Osteoblast (primary cell): ENCODE measurements at places on chromosomes 6 and 20. TPM values are rescaled to one million over a fixed set of nuclear protein-coding genes. Genes with fewer than 3 reads are reported as not detected.
A peak's percentile ranks its signal among the peaks of the same experiment; 100 is the strongest.

ISM1 gene
- 4.0 and 8.3 TPM in 2 replicates for total RNA-seq

SLC25A27 gene
- 9.4 and 10.5 TPM in 2 replicates for total RNA-seq

DNA sequence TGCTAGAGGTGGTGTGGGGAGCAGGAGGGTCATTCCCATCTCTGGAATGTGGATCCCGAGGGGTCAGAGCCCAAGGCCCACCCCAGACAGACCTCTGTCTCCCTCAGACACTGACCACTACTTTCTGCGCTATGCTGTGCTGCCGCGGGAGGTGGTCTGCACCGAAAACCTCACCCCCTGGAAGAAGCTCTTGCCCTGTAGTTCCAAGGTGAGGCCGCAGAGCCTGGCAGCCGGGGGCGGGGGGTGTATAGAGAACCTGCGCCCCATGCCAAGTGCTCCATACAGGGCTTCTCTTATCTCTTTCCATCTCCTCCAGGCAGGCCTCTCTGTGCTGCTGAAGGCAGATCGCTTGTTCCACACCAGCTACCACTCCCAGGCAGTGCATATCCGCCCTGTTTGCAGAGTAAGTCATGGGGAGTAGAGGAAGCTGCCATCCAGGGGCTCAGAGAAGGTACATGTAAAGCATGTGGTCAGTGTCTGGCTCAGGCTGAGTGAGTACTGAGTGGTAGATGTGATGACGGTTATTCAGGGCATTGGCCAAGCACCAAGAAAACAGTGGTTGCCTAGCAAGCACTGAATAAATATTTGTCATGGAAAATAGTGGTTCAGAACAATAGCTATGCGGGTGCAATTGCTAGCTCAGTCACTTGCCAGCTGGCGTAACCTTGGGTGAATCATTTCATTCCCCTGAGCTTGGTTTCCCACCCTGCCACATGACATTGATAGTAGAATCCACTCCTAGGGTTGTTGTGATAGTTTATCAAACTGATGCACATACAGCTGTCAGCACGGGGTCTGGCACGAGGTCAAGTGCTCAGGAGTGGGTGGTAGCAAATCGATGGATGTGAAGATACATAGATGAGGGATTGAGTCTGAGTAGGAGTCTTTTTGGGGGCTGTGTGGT is 3.5 kb downstream of the PIGT start:
- DNase-seq: peak; percentile 96

GRCh38 chr6:79338493-79338892 is 104.0 kb upstream of the HMGN3 start:
- DNase-seq: no peak

DNA sequence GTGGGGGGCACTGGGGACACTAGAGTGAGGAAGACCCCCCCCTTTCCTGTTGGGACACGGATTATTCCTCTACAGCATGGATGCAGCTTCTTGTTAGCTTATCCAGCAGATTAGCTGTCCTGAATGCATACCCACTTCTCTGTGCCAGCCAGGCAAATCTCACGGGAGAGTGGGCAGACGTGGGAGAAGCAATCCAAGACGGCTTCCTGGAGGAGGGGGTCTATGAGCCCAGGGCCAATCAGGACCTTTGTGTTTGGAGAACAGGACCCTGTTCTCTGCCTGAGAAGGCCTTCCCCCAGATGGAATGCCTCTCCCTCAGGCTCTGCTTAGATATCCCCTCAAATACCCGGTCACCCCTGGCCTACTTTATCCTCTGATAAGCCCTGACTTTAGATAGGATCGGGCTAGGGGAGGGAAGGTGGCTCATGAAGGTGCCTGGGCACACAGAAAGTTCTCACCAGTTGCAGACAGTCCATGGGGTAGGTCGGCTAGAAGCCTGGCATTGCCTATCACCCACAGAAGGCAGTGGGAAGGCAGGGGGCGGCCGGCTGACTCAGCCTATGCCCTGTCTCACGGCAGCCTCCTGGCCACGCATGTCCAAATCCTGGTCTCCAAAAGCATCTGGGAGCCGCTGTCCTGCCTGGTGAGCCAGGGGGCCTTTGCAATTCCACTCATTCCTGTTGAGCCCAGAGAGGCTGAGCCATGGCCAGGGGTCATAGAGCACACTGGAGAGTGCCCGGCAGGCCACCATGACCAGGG is 34.7 kb downstream of the SUN5 start:
- DNase-seq: no peak

DNA sequence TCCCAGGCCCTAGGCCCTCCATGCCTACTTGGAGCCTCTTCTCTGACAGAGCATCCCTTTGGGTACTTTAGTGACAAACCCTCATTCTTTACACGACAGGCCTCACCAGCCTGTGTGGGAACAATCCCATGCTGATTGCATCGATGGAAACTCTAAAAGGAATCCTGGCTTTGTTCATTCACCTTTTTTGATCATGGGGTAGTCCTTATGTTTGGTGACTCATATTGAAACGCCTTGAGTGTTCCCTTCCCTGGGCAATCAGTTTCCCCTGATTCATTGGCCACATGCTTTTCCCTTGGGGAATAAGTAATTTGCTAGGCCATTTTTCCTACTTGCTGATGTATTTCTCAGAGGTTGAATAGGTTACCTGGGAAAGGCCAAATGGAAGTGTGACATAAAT is 14.7 kb upstream of the TNFAIP3 start:
- DNase-seq: no peak

DNA sequence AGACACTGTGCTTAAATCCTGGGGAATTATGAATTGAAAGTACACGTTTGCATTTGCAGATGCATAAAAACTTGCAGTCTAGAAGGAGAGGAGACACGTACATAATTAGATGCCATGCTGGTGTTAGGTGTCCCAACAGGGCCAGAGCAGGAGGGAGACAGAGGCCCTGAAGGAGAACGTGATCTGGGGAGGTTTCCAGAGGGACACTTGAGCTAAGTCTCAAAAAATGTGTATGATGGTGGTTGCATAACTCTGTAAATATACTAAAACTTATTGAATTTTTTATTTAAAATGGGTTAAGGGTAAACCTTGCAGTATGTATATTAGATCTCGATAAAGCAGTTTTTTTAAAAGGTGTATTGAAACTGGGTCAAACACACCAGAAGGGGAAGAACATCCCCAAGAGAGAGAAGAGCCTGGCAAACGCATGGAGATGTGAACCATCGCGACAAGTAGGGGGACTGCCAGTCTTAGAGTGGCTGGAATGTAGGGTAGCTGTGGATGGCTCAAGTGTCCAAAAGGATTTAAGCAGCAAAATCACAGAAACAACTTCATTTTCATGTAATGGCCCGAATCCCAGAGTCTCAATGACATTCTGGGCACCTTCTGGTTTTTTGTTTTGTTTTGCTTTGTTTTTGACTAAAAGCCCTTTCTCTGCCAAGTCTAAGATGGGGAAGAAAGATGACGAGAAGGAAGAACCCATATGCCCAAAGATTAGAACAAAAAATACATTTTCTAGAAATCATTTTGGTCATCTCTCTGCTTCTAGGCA is 15.3 kb downstream of the TRAF3IP2 start:
- no peak for DNase-seq
